ENCODE measurements at places on chromosomes 2 and 18.

DNA sequence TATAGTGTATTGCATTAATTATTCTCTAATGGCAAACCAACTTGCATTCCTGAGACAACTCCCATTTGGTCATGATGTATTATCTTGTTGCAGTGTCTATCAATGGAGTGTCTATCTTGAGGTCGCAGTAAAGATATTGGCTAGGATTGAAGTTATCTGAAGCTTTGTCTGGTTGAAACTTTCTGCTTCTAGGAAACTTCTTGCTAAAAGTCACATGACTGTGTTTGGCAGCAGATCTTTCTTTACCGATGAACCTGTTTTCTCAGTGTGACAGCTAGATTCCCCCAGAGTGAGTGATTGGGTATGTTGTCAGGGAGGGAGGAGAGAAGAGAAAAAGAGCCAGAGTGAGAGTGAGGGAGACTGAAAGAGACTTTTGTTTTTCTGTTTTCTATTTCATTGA, 119.6 kb downstream of the QPCT start:
- DNase-seq, result no peak

- DNase-seq, result peak; percentile 73
Measured at GRCh38 chr2:69163109-69163508, 150.1 kb downstream of the ANTXR1 start.

DNA sequence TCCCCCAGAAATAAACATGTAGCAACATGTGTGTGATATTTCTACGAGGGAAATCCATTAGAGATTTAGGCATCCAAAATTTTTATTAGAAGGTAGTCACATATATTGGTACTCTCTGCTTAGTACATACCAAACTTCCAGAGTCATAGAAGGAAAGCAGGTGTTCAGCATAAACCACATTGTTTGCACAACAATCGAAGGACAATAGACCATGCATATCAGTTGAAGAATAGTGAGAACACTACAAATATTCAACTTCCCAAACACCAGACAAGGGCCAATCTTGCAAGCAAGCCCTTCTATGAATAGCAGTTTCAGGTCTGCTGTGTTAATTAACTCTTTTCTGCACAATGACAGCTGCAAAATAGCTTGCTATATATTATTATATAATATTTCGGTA, 702.2 kb downstream of the ERBB4 start:
- DNase-seq, result no peak

DNA sequence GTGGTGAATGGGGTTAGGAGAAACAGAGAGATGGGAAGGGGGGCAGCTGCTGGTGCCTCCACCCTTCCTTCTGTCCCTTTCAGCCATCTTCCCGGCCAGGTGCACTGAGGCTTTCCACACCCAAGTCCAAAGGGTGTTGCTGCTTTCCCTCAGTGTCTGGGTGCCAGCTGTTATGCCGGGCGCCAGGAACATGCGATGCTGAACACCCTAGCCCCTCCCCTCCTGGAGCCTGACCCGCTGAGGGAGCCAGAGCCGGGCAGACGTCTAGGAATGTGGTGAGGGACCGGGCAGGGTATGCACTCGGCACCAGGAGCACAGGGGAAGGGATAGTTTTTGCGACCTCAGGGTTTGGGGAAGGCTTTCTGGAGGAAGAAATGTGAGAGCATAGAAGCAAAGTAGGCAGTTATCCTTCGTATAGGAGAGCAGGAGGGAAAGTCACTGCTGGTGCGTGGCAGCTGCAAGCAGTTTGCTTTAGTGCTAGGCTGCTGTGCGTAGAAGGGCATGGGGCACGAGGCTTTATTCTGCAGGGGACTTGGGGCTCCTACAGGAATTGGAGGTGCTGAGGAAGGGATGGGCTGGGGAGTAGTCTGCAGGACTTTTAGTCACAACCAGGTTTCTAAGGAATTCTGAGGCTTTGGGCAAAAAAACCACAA, 147.7 kb downstream of the TSN start:
- DNase-seq, result no peak

GRCh38 chr18:36406805-36407204, 109.3 kb downstream of the FHOD3 start:
- DNase-seq, result no peak

DNA sequence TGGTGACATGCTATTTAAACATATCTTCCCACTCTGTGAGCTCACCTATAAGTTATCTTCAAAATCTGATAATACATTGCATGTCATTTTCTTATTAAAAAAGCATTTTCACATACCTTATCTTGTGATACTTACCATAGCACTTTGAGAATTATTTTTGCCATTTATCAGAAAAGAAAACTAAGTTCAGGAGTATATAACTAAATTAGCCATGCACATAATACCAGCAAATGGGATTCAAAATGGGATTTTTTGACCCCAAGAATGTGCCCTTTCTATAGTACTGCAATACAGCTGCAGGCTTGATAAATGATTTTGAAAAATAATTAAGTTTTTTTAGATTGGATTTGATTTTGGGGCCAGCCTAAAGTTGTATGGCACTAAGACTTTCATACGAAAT, 41.2 kb downstream of the SLC8A1 start:
- no peak for DNase-seq

DNA sequence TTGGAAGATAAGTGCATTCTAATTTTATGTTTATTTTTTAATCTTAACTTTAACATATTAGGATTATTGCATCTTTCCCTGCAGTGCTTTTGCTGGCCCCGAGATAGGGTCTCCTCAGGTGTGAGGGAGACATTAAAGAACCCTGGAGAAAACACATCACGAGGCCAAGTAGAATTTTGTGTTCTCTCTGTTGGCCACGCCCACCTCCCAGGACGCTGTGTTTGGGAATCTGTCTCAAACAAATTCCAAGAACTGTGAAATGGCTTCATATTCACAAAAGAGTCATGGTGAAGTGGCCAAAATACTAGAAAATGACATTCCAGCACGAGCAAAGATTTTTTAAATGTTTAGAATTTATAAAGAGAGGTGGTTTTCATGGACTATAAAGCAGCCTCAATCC, 27.3 kb downstream of the RNF144A start:
- DNase-seq, result no peak

DNA sequence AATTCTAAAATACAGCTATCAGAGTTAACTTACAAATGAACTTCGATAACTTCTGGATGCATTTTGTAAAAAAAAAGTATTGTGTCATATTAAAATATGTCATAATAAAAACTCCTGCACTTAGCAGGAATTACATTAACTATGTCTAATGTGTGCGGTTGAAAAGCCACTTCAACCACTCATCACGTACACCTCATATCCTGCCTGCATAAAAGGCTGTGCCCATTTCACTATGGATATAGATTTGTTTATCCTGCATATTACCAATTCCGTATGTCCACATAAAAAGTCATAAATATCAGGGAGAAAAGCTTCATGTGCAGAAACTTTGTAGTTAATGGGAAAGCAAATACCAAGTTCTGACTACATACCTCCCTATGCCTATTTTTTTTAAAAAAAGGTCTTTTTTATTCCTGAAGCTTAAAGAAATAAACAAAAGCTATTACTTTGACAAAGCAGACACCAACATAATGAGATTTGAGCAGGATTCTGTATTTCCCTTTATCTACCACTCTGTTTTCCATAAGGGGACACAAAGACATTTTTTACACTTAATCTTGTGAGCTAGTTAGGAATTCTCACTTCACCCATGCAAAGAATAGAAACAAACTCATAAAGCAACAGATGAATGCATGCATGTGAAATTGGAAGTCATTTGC, 96.1 kb downstream of the PPP1R1C start:
- DNase-seq, result no peak

- no peak for DNase-seq
Measured at GRCh38 chr2:98768384-98769113, 37.6 kb upstream of the MGAT4A start.

GRCh38 chr2:86230961-86231360, 31.7 kb downstream of the MRPL35 start:
- no peak for DNase-seq

DNA sequence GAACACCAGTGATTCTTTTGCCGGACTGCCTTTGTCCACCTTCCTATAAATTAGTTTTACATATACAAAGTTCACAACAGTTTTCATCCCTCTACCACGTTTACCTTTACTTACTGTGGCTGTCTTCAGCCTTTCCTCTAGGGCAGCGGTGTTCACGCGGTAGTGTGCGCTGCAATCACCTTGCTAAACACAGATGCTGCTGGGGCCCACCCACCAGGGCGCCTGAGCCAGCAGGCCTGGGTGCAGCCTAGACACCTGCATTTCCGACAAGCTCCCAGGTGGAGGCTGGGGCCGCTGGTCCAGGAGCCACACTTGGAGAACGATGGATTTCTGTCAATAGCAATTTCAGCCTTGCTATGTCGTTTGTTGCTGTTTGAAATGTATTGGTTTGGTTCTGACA, 83.1 kb downstream of the NDUFA10 start:
- DNase-seq, result no peak

DNA sequence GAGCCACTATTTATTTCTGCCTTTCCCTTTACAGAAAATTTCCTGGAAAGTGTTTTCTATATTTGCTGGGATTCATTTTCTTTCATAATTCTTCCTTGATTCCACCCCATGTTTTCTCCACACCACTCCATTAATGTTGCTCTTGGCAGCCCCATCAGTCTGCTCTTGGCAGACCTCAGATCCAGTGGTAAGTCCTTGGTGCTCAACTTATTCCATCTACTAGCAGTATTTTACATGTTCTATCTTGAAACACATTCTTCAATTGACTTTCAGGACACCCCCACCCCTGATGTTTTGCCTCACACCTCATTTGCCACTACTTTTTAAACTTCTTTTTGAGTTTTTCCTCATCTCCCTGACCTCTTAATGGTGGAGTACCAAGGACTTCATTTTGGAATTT, 65.0 kb downstream of the HNMT start:
- DNase-seq, result no peak

DNA sequence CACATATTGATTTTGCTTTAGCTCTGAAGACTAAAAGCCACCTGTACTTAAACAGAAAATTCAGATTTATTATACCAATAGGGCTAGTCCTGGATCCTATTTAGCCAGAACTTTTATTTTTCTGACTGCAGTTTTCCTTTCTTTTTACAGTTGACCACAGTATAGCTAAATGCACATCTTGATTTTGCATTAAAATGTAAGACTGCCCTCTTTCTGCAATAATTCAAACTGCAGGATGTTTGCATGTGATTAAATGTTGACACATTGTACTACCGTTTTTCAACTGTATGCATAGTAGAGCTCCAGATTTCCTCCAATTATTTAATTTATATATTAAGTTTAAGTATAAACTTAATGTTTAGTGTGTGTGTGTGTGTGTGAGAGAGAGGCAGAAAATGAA, 1262.9 kb downstream of the SUCLG1 start:
- DNase-seq, result peak; percentile 42

DNA sequence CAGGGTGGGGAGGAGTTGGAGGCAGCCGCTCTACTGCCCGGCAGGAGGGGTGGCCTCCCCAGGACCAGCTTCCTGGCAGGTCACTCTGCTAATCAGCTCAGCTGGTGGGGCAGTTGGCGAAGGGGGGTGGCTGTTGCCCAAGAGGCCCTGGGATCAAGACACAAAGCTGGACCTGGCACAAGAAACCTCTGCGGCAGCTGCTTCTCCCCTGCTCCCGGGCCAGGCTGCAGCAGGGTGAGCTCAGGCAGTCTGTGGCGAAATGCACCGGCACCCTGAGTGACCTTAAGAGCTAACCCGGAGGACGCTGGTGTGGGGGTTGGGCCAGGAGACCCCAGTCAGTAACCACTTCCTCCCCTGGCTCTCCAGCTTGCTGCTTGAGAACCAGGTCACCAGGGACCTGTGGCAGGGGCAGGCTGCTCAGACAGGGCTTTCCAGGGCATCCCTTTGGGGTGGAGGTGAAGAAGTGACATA, 31.1 kb downstream of the TOGARAM2 start:
- peak; percentile 10 for DNase-seq

- DNase-seq, result no peak
Measured at GRCh38 chr2:157476953-157477709, 33.2 kb upstream of the CYTIP start.

DNA sequence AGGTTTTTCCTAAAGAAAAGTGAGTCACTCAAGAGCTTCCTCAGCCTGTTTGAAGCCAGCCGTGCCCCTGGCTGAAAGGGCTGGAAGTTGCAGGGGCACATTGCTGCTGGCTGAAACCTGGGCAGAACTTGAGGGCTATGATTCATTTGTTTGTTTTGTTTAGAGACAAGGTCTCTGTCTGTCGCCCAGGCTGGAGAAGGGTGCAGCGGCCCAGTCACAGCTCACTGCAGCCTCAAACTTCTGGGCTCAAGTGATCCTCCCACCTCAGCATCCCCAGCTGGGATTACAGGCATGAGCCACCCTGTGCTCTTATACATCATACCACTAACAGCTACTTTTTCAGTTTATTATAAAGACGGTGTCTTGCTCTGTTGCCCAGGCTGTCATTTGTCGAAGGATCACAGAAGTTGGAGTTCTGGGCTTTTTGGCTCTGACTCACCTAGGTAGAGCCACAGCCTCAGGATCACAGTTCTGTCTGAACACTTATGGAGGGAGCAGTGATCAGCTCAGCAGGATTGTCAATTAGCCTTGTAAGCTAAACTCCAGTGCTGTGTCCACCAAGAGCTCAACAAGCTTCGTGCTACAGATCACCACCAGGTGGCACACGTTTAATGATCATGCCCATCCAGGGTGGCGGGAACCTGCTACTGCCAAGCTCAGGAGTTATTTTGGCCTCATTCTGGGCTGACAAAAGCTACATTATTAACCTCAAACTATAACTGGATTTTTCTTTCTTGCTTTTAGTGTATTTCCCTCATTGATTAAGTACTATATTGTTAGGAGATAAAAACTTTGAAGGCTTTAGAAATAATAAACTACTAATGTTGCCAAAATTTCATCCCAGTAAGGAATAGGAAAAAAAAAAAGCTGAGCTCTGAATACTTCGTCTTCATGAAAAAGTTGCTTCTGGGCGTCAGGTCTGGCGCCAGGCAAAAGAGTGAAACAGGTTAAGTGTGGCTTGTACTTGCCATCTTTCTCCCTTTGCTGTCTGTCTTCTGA, 57.9 kb downstream of the ARHGEF33 start:
- peak; percentile 74 for DNase-seq

- DNase-seq, result peak; percentile 47
Measured at GRCh38 chr2:70116936-70117552, 29.8 kb downstream of the PCBP1 start.

DNA sequence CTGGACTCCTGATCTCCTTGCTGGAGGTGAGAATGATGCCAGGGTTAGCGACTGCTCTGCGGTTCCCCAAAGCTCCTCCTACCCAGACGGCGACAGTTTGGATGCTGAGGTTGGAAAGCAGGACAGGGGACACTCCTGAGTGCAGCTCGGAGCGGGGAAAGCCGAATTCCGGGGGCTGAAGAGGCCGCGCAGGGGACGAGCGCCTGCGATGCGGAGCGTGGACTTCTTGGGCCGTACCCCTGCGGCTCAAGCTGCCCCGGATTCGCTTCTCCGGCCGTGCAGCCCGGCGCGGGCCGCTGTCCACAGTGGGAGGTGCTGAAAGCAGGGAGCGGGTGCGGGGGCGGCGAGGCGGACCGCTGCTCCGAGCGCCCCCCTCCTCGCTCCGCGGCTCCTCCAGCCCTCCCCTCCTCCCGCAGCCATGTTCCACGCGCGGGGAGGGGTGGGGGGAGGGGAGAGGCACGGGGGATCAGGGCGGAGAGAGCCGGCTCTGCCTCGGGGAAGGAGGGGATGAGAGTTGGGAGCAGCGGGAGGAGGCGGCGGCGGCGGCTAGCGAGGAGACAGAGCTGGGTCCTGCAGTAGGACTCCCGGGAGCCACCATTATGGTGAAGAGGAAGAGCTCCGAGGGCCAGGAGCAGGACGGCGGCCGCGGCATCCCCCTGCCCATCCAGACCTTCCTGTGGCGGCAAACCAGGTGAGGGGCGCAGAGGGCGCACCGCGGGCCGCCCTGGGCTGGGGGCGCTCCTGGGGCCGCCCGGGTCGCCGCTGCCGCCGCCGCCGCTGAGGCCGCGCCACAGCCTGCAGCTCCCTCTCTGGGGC, at the start of gene UNC80:
TSS of gene UNC80 (plus strand) at position 359 of the 816 bp plus-strand sequence. CDS start at position 600, 241 bp downstream.
- peak; percentile 76 for DNase-seq

- DNase-seq, result no peak
Measured at GRCh38 chr2:161042990-161043625, 117.1 kb upstream of the TANK start.

GRCh38 chr2:109333414-109334210, 204.6 kb downstream of the SH3RF3 start:
- DNase-seq, result no peak
